ENCODE measurements at places on chromosomes 5 and 9.
A peak's percentile ranks its signal among the peaks of the same experiment; 100 is the strongest.

GRCh38 chr5:108655750-108656450, 91.8 kb upstream of the FER start:
- DNase-seq: no peak

DNA sequence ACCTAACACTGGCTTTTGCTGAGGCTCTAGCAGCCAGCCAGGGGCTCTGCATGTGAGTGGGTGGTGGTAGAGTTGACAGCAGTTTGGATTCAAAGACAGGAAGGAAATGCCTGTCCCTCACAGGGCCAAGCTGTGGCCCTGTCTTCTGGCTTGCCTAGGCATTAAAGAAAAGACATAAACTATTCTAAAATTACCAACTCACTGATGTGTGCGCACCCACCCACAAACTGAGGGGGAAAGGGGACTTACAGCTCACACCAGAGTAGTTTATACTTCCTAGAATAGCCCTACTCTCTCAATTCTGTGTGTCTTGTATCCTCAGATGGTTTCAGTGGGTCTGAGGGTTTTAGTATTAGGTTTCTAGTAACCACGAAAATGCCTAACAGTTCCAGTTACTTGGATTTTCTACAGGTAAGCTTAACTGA, 18.3 kb upstream of the IL13 start:
- DNase-seq: peak; percentile 25

GRCh38 chr9:76526026-76526425, 67.0 kb downstream of the GCNT1 start:
- no peak for DNase-seq

- no peak for DNase-seq
Observed at GRCh38 chr5:8058616-8059190, 189.8 kb downstream of the MTRR start.

All from activated naive CD4-positive, alpha-beta T cell treated with anti-CD3 and anti-CD28 coated beads, Interleukin-2, amount 10 ng/mL, durations not matched to agents 7 days and 5 days (primary cell).